ENCODE measurements at places on chromosomes 5 and 9.
A peak's percentile ranks its signal among the peaks of the same experiment; 100 is the strongest.

DNA sequence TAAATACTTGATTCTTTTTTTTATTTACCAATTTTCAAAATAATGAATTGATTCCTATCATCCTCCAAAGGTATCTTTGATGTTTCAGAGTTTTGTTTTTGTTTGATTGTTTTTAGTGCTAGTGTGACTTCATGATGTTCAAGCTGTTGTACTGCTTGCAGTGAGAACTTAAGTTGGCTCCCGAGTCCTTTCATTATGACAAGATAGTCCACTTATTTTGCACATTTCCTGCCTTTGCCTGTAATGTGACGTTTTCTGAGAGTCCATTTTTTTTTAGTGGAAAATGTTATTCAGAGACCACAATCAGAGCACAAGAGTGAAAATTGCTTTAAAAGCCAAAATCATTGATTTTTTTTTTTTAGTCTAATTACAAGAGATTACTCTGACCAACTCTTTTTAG, 60.1 kb upstream of the FCHO2 start:
- DNase-seq = no peak

GRCh38 chr9:98330831-98331230, 75.4 kb upstream of the TBC1D2 start:
- DNase-seq = no peak

- DNase-seq = no peak
Measured at GRCh38 chr5:102955488-102955887, 164.4 kb downstream of the GIN1 start.

DNA sequence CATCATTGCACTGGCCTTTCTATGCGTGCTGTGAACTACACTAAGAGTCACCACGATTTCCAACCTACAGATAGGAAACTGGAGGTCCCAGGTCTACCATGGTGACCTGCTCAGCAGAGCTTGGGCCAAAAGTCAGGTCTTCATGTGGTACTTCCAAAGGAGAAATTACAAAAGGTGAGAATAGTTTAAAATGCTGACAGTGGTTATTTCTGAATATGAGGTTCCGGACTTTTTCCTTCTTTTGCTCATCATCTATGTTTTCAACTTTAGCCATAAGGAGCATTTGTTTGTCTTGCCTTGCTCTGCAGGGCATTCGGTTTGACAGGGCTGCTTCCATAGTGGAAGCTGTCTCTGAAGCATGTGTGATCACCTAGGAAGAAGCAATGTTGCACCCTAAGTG, 282.1 kb upstream of the IRX1 start:
- no peak for DNase-seq

DNA sequence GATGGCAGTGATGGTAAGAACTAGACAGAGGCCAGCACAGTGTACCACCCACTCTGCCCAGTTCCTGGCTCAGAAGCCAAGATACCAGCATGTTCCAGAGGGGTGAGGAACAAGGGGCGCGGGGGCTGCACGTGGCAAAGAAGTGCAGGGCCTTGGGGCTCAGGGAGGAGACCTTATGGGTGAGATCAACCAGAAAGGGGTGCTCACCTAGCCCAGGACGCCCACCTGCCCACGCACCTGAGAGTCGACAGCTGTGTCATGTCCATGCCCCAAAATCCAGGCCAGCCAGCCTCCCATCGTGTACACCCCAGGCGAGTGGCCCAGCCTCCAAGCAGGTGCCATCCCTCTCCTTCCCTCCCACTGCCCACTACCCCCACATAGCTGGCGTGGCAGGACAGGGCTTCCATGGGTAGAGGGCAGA, 34.9 kb downstream of the BICD2 start:
- no peak for DNase-seq

DNA sequence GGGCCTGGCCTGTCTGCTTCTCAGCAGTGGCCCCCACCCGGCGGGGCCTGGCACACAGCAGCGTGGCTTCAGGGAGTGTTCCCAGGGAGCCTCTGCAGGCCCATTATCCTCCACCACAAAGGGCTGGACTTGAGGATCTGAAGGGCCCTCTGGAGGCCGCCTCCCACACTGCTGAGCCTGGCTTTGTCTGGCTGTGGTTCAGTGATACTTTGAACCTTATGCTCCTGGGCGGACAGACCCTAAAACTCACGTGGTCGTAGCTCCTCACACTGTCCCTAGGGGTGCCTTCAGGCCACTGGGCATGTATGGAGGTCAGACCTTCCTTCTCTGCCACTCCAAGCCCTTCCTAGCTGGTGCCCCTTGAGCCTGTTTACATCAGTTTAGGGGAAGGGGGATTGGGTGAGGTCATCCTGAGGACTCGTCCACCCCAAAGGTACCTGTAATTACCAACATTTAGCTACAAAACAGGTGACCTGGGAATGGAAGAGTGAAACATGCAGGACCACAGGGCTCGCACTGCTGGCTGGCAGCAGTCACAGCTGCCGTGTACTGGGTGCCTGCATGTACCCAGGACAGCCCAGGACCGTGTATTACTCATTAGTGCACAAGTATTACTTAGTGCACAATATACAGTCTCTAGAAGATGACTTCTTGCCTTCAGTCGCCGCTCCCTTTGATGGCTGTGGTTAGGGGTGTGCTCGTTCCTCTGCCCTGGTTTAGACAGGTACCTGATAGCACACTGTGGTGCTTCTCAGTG, 8.5 kb downstream of the GRHPR start:
- no peak for DNase-seq

- DNase-seq = no peak
Measured at GRCh38 chr9:132853482-132853881, 24.6 kb downstream of the AK8 start.

DNA sequence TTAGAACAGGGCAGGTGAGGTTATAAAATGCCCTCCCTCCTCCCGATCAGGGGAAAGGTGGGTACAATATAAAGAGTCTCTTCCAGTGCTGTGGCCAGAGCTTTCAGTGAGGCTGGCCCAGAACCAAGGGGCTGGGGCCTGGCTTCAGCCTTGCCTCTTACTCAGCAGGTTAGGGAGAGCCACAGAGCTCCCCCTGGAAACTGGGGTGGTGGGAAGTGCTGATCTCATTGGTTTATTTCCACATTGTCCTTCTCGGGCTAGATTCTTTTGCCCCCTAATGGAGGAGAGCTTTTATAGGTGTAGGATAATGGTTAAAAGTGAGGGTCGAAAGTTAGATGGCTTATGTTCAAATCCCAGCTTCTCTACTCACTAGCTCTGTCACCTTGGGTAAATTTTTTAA, 186.7 kb upstream of the TBC1D2 start:
- no peak for DNase-seq

DNA sequence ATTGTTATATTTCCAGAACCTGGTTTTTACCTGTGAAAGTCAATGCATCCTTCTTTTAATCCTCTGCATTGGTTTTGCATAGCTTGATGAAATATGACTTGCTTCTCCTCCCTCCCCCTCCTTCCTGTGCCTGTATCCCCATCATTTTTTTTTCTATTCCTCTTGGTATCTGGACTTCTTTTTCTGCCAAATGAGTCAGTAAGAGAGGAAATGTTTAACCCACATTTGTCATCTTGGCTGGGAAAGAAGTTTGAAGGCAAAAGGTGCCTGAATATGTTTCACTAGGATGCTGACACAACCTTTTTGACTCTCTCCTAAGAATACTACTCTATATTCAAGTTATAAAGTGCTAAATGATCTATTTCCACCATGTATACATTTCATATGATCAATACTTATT, 35.5 kb upstream of the CDKN2B start:
- no peak for DNase-seq

DNA sequence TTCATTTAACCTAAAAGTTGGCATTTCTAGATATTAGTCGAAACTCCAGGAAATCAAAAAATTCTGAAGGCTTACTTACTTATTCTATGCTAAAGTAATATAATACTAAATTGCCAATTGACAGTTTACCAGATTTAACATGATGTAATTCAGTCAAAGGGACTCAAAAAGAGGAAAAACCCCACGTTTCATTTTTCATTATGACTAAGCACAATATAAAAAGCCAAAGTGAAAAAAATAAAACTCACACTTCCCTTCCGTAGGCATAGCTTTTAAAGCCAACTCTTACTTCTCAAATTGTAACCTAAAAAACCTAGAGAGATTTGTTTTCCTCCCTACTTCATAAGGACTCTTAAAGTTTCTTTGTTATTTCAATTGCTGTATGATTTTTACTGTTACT, 146.6 kb downstream of the RAPGEF6 start:
- no peak for DNase-seq

- no peak for DNase-seq
Measured at GRCh38 chr5:157860898-157861890, 2.2 kb upstream of the CLINT1 start.

DNA sequence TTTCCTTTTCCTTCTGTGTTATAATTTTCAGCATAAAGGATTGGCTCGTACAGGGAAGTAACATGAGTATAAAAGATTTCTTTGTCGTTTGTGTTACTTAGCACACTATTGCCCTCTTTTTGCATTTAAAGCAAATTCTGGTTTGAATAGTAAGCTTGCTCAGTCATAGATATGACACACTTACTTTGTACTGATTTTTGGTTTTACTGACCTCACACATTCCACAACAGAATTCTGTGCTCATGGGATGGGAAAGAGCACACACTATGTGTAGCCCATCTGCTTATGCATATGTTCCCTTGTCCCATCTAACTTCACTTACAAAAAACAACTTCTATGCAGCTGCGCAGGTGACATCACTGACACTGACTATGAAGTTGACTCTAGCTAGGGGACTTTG, 111.9 kb upstream of the MTAP start:
- no peak for DNase-seq

GRCh38 chr9:116809656-116810055, 122.6 kb downstream of the TRIM32 start:
- DNase-seq = no peak

- no peak for DNase-seq
Measured at GRCh38 chr9:20398536-20399338, 223.6 kb downstream of the MLLT3 start.

GRCh38 chr9:116700882-116701865, 14.1 kb downstream of the TRIM32 start:
- no peak for DNase-seq

DNA sequence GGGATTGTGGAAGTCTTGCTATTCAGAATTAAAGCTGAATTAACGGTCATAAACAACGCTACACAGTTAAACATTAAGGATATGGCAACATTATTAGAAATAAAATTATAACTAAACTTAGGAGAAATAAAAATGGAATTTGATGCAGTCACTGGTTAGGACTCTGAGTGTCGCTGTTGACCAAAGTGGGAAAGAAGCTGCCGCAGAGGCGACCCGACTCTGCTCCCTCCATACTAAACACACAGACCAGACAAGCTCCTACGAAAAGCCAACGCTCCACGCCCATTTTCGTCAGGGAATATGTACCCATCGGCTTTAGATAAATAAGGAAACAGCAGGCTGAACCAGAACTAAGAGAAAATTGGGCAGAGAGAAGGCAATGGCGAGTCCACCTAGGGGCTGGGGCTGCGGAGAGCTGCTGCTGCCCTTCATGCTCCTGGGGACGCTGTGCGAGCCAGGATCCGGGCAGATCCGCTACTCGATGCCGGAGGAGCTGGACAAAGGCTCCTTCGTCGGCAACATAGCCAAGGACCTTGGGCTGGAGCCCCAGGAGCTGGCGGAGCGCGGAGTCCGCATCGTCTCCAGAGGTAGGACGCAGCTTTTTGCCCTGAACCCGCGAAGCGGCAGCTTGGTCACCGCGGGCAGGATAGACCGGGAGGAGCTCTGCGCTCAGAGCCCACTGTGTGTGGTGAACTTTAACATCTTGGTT, at the start of gene PCDHGA5:
Gene PCDHGA5, plus strand, starts transcription at position 211 of the 709 bp plus-strand sequence. Its CDS starts 169 bp downstream, at position 380.
- no peak for DNase-seq

DNA sequence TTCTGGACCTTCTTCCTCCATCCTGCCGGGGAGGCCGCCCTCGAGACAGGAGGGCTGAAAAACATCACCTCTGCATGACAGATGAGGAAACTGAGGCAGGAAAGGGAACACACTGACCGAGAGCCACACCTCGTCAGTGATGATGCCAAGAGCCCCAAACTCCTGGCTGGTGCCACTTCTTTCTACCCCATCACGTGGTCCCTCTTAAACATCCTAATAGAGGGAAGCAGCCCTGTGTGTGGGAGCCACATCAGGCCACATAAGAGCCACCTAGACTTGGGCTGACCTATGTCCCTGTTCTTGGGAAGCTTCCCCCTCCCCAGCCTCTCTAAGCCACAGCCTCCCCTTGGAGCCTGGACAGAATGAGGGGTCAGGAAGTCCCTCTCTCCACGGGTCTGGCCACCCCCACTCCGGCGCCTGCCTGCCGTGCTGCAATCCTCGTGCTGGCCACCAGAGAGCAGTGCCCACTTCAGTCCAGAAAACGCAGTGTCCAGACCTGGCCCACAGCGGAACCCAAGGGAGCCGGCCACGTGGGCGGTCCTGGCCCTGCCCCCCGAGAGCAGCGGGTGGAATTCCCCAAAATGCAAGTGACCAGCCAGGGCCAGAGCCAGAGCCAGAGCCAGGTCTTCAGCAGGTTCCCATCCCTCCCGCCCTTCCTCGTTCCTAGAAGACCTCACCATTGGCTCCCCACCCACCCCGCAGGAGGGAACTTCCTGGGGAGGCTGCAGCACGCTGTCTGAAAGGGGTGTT, 54.7 kb upstream of the SARDH start:
- peak; percentile 8 for DNase-seq

DNA sequence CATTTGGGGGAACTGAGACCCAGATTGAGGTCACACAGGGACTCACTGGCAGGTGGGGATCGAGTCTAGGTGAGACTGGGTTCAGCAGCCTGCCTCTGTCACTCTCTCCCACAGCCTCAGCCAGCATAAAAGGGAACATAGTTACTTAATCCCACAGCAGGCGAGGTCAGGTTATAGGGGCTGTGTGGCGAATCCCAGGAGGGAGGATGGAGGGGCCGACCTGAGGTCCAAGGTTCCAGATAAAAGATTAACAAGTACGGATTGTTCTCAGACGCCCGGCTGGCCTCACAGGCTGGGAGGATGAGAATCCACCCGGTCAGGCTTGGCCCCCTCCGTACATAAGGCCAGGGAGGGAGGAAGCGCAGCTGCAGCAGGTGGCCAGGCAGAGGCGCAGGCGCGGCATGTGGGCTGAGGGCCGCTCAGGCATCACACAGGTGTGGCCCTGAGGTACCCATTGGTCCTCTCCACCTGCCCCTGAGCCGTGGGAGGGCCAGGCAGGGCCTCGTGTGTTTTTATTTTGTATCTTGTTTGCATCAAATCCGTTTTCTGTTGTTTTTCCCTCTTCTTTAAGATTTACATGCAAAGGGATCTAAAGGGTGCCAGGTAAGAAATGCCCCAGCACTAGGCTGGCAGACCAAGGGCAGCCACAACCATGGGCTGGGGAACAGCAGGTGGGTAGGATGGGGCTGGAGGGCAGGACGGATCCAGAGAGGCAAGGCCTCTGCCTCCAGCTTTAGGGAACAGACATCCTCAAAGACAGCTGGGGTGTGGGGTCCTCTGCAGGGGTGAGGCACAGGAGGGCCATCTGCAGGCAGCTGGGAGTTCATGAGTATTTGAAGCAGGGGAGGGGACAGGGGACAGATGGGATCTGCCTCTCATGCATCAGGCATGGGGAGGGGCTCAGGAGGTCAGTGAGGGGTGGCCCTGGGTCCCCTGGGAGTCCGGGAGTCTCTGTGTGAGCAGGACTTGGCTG, 3.6 kb downstream of the SUSD3 start:
- DNase-seq = no peak

GRCh38 chr5:4720831-4721230, 419.3 kb upstream of the ADAMTS16 start:
- no peak for DNase-seq

Measured in stimulated activated CD8-positive, alpha-beta memory T cell treated with anti-CD3 and anti-CD28 coated beads, Interleukin-7, amount 100 ng/mL, for 1 hour (primary cell).